Progenitor cell of endocrine pancreas (in vitro differentiated cells): ENCODE measurements at places on chromosomes 3 and 15. TPM values are rescaled to one million over a fixed set of nuclear protein-coding genes. Genes with fewer than 3 reads are reported as not detected.

DNA sequence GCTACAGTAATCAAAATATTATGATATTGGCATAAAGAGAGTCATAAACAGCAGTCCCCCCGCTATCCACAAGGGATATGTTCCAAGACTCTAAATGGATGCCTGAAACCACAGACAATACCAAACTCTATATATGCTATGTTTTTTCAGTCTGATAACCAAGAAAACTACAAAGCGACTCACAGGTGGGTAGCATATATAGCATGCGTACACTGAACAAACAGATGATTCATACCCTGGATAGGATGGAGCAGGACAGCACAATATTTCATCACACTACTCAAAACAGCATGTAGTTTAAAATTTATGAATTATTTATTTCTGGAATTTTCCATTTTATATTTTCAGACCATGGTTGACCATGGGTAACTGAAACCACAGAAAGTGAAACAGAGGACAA lies 87.0 kb upstream of the PPP2R3A start:
- H3K27ac ChIP-seq: no peak overlapping the region
- no peak overlapping the region for H3K4me3 ChIP-seq
- no peak for DNase-seq
- H3K36me3 ChIP-seq: peaks cover 1% of the 10 kb centered on the region
- H3K4me1 ChIP-seq: no peaks in the 10 kb centered on the region
- H3K27me3 ChIP-seq: no peaks in the 10 kb centered on the region

DNA sequence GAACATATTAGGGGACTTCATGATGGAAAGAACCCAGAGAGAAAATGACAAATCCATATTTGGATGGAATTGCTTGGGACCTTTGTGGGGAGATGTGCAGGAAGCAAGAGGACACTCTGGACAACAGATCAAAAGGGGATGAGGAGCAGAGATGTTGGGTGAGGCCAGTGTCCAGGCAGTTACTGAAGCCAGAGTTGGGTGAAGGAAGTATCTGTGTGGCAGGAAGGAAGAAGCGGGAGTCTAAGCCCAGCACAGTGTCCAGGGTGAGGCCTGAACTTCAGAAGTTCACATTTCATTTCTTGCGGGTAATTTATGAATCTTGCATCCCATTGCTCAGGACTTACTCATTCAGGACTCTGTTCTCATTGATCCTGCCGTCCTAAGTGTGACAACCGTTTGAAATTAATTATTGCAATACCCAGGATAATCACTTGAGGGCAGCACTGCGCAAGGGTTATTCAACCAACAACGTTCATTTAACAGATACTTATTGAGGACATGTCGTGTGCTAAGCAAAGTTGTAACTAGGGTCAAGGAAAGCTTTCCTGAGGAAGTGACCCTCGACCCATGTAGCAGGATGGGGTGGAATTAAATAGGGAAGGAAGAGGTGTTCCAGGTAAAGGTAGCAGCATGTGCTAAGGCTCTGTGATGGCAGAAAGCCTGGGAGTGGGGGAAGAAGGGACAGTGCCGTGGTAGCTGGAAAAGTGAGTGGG lies 61.3 kb upstream of the CMTM8 start:
- peak; percentile 61 for DNase-seq
- no peak overlapping the region for H3K27ac ChIP-seq
- no peaks in the 10 kb centered on the region for H3K27me3 ChIP-seq
- peaks cover 2% of the 10 kb centered on the region for H3K36me3 ChIP-seq

DNA sequence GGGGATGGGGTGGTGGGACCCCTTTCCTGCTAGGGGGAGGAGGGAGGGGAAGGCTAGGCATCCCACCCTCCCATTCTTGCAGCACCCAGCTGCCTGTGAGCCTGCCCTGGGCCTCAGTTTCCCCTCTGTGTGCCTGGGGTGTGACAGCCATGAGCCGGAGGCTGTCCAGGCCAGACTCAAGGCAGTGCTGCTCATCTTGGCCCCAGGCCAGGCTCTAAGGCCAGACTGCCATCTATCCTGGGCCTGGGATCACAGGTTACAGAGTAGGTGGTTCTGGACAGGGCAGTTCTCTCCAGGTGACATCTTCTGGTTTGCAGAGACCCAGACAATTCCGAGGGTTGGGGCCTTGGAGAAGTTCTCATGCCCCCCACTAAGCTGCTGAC lies 3.3 kb upstream of the VILL start:
- no peak overlapping the region for H3K4me3 ChIP-seq
- peaks cover 6% of the 10 kb centered on the region for H3K36me3 ChIP-seq
- no peak for DNase-seq
- H3K27me3 ChIP-seq: peaks cover 6% of the 10 kb centered on the region
- peaks cover 42% of the 10 kb centered on the region for H3K4me1 ChIP-seq

GRCh38 chr15:29071882-29072273 lies 186.1 kb downstream of the APBA2 start:
- no peak overlapping the region for H3K4me3 ChIP-seq
- H3K4me1 ChIP-seq: no peaks in the 10 kb centered on the region
- peaks cover 3% of the 10 kb centered on the region for H3K36me3 ChIP-seq
- no peak for DNase-seq
- H3K27me3 ChIP-seq: no peaks in the 10 kb centered on the region
- H3K27ac ChIP-seq: no peak overlapping the region

GRCh38 chr15:100309109-100310040 lies 32.4 kb downstream of the ADAMTS17 start:
- H3K27me3 ChIP-seq: peaks cover 5% of the 10 kb centered on the region
- no peak overlapping the region for H3K4me3 ChIP-seq
- no peak for DNase-seq
- H3K27ac ChIP-seq: no peak overlapping the region

DNA sequence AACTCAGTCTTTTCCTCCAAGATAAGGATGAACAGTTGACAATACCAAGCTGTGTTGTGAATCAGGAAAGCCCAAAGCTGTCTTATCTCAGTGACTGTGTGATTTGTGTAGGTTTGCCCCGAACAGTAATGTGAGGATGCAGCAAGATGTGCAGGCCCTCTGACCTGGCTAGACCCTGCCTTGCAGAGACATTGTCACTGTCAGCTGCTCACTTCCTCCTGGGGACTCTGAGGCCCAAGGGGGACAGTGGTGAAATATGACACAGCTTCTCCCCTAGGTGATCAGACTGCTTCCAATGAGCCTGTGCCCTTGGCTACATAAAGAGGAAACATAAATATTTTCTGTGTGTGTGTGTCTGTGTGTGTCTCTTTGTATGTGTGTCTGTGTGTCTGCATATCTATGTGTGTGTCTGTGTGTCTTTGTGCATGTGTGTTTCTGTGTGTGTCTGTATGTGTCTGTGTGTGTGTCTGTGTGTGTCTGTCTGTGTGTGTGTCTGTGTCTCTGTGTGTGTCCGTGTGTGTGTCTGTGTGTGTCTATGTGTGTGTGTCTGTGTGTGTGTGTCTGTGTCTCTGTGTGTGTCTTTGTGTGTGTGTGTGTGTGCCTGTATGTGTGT lies 21.7 kb downstream of the LRRK1 start:
- no peak for DNase-seq
- no peak overlapping the region for H3K4me3 ChIP-seq
- H3K4me1 ChIP-seq: no peaks in the 10 kb centered on the region
- H3K36me3 ChIP-seq: no peaks in the 10 kb centered on the region

DNA sequence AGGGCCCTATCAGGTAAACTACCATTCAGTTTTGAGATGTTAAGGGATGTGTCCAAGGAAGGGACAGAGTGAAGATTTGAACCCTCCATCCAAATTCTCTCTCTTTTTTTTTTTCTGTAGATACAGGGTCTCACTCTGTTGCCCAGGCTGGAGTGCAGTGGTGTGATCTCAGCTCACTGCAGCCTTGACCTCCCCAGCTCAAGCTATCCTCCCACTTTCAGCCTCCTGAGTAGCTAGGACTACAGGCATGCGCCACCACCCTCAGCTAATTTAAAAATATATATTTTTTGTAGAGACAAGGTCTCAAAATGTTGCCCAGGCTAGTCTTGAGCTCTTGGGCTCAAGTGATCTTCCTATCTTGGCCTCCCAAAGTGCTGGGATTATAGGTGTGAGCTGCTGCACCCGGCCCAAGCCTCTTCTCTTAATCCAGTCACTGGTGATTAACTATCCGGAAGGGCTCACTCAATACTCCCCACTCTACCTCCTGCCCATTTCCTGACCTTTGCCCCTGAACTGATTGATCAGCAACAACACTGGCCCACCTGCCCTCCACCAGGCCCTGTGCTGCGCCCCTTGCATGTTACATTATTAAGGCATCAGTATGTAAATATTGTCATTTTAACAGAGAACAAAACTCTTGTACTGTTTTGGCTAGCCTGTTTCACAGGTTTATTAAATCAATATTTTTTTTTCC lies 164.7 kb downstream of the CTNNB1 start:
- no peaks in the 10 kb centered on the region for H3K27me3 ChIP-seq
- peaks cover 44% of the 10 kb centered on the region for H3K4me1 ChIP-seq
- no peaks in the 10 kb centered on the region for H3K36me3 ChIP-seq
- peak overlapping the region; percentile 67 for H3K27ac ChIP-seq

DNA sequence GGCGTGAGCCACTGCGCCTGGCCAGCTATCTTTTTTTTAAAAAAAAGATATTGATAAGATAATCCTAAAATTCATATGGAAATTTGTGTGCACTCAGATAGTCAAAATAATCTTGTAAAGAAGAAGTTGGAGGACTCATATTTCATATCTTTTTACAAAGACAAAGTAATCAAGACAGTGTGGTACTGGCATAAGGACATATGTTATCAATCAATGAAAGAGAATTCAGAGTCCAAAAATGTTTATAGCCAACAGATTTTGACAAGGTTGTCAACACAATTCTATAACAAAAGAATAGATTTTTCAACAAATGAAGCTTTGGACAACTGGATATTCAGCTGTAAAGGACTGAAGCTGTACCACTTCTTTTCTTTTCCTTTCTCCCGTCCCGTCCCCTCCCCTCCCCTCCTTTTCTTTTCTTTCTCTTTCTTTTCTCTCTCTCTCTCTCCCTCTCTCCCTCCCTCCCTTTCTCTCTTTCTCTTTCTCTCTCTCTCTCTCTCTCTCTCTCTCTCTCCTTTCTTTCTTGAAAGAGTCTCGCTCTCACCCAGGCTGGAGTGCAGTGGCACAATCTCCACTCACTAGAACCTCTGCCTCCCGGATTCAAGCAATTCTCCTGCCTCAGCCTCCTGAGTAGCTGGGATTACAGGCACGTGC lies 126.8 kb downstream of the GSK3B start:
- H3K4me1 ChIP-seq: peaks cover 4% of the 10 kb centered on the region
- peaks cover 15% of the 10 kb centered on the region for H3K36me3 ChIP-seq
- no peak overlapping the region for H3K4me3 ChIP-seq
- no peak overlapping the region for H3K27ac ChIP-seq

GRCh38 chr3:37492977-37493471 lies 318.6 kb upstream of the LRRFIP2 start:
- no peak overlapping the region for H3K4me3 ChIP-seq
- peaks cover 2% of the 10 kb centered on the region for H3K4me1 ChIP-seq
- DNase-seq: no peak

GRCh38 chr3:34727700-34728099 lies 911.6 kb upstream of the ARPP21 start:
- no peak for DNase-seq
- no peak overlapping the region for H3K27ac ChIP-seq
- no peaks in the 10 kb centered on the region for H3K36me3 ChIP-seq
- peaks cover 28% of the 10 kb centered on the region for H3K4me1 ChIP-seq
- H3K4me3 ChIP-seq: no peak overlapping the region

DNA sequence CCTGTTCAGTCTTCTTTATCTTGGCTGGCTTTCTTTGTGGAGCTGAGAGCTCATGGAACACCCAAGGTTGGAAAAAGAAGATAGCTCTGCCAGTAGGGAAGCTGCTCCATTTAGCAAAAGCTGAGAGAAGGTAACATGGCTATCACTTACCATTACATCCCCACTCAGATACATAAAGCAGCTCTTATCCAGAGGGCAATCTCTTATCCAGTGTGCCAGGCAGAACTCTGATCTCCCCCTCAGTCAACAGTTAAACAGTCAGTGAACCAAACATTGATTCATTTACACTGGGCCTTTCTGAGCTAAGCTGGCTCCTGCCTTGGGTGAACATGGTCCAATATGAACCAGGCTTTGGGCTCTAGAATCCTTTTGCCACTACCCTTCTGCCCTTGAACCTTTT lies 624.2 kb downstream of the NTRK3 start:
- no peak for DNase-seq
- H3K27ac ChIP-seq: no peak overlapping the region
- no peaks in the 10 kb centered on the region for H3K4me1 ChIP-seq
- no peaks in the 10 kb centered on the region for H3K36me3 ChIP-seq

GRCh38 chr3:25448750-25449692 lies 21.0 kb downstream of the RARB start:
- H3K4me1 ChIP-seq: peaks cover 34% of the 10 kb centered on the region
- peaks cover 12% of the 10 kb centered on the region for H3K36me3 ChIP-seq
- DNase-seq: no peak
- H3K27ac ChIP-seq: peak overlapping the region; percentile 4
- H3K4me3 ChIP-seq: no peak overlapping the region

DNA sequence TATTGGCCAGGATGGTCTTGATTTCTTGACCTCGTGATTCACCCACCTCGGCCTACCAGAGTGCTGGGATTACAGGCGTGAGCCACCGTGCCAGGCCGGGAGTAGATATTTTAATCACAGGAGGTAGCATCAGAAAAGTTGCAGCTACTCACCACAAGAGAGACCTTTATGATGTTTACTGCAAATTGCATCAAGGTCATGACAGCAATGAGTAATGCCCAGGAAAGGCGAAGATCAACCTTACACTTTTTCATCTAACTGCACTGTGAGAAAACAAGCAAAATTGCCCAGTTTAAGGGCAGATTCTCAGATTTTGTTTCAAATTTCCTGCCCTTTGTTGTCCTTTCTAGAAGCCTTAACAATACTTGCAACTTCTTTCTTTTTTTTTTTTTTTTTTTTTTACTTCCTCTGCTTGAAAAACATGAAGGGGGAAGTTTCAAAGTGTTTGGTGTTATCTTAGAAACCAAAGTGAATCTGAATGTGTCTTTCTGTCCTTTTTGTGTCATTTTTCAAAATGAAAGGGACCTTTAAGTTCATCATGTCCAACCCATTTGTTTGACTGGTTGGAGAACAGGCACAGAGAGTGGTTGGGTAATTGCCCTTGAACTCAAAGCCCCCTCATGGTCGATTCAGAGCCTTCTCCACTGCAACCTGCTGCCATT lies 25.0 kb downstream of the TGFBR2 start:
- no peak overlapping the region for H3K4me3 ChIP-seq
- peaks cover 18% of the 10 kb centered on the region for H3K36me3 ChIP-seq
- H3K27ac ChIP-seq: no peak overlapping the region
- H3K27me3 ChIP-seq: no peaks in the 10 kb centered on the region

- no peak for DNase-seq
- H3K36me3 ChIP-seq: no peaks in the 10 kb centered on the region
- H3K27ac ChIP-seq: no peak overlapping the region
- no peak overlapping the region for H3K4me3 ChIP-seq
Measured at GRCh38 chr15:54979964-54980363, 216.8 kb downstream of the RSL24D1 start.

The GRAMD2A gene
- total RNA-seq: 4.0 and 5.0 TPM in 2 replicates

The PLSCR2 gene
- total RNA-seq: 0.44 TPM in 1 of 2 replicates, not detected in the other

The UCN2 gene
- total RNA-seq: 1.2 and 1.4 TPM in 2 replicates

The RPL22L1 gene
- 53.8 TPM in 2 replicates for total RNA-seq
